Stimulated activated CD8-positive, alpha-beta memory T cell treated with anti-CD3 and anti-CD28 coated beads, Interleukin-4, amount 100 ng/mL, for 1 hour (primary cell): ENCODE measurements at places on chromosomes 12 and 14.

DNA sequence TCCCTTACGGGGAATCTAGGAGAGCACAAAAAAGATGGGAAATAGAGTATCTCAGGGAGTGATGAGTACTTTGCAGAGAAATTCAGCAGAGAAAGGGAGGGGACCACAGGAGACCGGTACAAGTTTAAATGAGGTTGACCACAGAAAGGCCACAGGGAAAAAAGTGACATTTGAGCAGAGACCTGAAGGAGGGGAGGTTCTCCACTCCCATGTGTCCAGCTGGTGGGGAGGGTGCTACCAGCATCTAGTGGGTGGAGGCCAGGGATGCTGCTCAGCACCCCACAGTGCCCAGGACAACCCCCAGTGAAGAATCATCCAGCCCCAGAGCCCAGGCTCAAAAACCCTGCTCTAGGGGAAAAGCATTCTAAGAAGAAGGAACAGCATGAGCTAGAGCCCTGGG, 34.6 kb downstream of the TESC start:
- no peak for DNase-seq

GRCh38 chr12:98149691-98150210, 365.6 kb upstream of the TMPO start:
- no peak for DNase-seq

DNA sequence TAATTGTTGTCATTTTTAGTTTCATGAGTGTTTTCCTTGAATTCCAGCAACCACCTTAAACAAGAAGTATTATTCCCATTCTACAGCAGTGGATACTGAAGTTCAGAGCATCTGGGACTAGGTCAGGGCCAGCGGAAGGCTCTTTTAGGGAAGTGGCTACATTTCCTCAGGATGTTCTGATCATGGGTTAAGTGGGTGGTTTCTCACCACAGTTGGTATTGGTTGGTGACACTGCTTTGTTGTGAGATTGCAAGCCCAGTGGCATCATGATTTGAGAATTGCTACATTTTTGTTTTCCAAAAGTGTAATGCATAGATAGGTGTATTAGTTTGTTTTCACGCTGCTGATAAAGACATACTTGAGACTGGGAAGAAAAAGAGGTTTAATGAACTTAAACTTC, 47.1 kb downstream of the SYNE2 start:
- DNase-seq, result no peak

DNA sequence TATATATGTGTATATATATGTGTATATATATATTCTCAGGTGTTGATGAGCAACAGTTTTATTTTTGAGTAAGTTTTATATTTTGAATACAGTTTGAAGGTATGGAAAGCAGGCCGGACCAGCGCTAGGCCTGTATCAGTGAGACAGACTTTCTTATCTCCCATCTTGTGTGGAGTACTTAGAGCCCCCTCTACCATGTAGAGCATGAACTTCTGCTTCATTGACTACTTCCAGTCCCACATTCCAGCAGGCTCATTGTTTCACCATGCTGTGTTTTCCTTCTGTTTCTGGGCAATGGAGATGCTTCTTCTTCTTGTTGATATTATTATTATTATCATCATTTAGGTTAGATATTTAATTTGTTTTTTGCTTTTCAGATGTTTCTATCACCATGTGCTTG, 76.4 kb downstream of the SLC16A7 start:
- no peak for DNase-seq

DNA sequence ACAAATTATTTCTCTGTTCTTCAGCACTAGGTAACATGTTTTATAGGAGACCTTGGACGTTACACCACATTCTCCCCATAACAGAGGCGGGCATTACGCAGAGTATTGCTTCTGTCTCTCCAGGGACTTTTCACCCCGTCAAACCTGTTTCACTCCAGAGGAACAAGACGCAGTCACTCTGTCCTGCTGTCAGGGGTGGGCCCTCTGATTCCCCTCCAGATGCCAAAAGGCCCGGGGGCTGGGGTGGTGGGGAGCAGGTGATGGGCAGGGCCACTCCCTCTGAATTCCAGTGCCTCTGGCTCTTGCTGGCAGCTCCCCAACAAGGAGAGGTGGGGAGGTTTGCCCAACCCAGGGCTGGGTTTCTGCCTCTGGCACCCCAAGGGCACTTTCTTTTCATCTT, 71.9 kb downstream of the NTF3 start:
- no peak for DNase-seq
